Thyroid gland (tissue), 4 donors: ENCODE measurements at places on chromosomes 12 and 14. TPM values are rescaled to one million over a fixed set of nuclear protein-coding genes. Genes with fewer than 3 reads are reported as not detected.

CEP170B gene
- 27.3 TPM for total RNA-seq

- no peak overlapping the region for H3K4me3 ChIP-seq
- H3K36me3 ChIP-seq = no peaks in the 10 kb centered on the region
- no peak for DNase-seq
- H3K27me3 ChIP-seq = no peaks in the 10 kb centered on the region
Observed at GRCh38 chr12:69685810-69686209, 13.3 kb downstream of the BEST3 start.

OVCH1 gene
- total RNA-seq = 0.29 TPM

DNA sequence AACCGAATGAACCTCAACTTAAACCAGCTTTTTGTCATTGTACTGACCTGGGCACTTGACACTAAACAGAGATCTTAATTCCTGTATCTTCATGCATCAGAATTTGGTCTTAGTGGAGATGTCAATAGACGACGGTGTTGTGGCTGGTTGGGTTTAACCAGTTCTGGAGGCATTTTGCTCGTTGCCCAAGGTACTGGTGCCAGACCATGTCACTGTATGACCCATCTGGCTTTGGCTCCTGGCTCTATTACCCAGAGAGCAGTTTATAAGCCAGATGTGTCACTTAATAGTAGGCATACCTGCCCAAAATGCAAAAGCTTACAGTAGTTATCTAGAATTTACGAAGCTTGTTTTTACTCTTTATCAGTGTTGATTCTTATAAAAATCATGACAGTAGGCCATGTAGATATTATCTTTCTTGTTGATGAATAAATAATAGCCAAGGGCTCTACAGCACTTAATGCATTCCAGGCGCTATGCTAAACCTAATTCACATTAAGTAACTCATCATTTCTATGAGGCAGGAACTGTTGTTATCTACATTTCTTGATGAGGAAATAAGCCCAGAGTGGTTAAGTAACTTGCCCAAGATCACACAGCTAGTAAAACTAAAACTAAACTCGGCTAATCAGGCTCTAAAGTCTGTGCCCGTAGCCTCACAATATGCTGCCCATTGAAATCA, 179.7 kb upstream of the HIF1A start:
- H3K4me1 ChIP-seq = peaks cover 62% of the 10 kb centered on the region
- no peaks in the 10 kb centered on the region for H3K36me3 ChIP-seq
- DNase-seq = no peak
- no peak overlapping the region for H3K4me3 ChIP-seq
- no peaks in the 10 kb centered on the region for H3K27me3 ChIP-seq

DNA sequence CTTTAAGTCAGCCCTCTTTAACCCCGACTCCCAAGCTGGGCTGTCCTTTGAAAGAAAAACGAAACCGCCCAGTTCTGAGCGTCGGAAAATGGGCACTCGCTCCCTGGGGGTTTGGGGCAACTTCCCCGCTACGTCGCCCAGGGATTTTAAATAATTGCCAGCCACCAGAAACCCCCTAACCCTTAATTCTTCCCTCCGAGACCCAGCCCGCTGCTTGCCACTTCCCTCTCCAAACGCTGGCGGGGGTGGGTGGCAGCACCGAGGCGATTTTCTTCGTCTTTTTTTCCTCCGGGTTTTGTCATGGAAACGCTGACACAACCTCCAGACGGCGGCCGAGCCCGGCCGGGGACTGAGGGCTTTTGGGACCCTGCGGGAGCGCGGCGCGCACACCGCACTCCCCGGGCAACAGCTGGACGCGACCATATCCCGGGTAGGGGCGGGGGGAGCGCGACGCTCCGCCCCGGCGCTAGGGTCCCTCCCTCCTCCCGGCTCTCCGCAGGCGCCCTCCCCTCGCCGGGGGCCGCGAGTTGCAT, at the start of gene CHST11:
TSS of gene CHST11 (plus strand) at position 532 of the 533 bp plus-strand sequence.
- DNase-seq = peak; percentile 68
- H3K27me3 ChIP-seq = no peaks in the 10 kb centered on the region
- H3K36me3 ChIP-seq = no peaks in the 10 kb centered on the region

SOAT2 gene
- total RNA-seq = 0.40 TPM

KRT75 gene
- not detected for total RNA-seq

WNT5B gene
- total RNA-seq = 0.94 TPM
